ENCODE measurements at places on chromosomes 6 and 20.

GRCh38 chr20:54681869-54682268 is 206.5 kb downstream of the DOK5 start:
- no peak for DNase-seq

DNA sequence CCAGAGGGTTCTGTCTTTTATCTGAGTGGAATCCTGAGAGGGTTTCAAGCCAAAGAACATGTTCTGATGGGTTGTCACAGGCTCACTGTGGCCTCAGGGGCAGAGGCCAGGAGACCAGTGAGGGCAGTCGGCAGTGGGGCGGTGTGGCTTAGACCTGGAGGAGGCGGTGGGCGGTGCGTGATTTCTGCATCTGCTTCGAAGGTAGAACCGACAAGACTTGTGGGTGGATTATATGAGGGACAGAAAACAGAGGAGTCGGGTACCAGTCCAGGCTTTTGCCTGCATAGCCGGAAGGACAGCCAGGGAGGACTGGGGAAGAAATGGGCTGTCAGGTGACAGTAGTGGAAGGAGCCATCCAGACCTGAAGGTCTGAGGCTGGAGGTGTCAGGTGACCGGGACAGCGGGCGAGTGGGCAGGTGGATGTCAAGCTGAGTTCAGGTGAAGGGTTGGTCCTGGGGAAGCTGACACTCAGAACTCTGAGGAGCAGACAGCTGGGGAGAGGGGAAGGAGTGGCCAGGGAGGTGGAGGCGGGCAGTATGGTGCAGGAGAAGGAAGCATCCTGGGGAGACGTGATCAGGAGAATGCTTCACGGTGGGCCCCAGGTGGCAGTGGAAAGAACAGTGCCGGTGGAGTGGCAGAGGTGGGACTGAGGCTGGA is 3.1 kb downstream of the CTSZ start:
- DNase-seq: no peak

- DNase-seq: no peak
Observed at GRCh38 chr6:10564975-10565673, 44.0 kb downstream of the GCNT2 start.

GRCh38 chr6:29709188-29709587 is 14.0 kb upstream of the HLA-F start:
- DNase-seq: no peak

DNA sequence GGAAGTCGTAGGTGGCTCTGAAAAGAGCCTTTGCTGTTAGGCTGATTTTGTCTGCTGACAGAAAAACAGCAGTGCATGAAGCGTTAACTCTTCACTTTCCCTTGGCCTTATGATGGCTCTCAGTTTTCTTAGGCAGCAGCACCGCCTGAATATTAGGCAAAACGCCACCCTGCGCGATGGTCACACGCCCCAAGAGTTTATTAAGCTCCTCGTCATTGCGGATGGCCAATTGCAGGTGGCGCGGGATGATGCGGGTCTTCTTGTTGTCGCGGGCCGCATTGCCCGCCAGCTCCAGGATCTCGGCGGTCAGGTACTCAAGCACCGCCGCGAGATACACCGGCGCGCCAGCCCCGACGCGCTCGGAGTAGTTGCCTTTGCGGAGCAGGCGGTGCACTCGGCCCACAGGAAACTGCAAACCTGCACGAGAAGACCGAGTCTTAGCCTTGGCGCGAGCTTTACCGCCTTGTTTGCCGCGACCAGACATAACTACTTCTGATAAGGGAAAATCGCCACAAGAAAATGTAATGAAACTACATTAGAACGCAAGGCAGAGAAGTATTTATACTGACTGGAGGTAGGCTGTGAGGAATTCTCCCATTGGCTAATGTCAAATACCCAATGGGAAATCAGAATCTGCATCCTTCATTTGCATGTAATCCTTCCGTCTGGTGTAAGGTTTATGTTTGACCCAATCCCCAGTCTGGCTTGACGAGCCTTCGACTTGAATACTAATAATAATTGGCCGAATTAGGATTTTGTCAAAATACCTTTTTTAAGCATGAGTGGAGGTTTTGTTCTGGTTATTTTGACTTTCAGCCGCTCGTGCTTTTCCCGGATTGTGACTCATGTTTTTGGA is 53.9 kb upstream of the HFE start:
- DNase-seq: peak; percentile 17

DNA sequence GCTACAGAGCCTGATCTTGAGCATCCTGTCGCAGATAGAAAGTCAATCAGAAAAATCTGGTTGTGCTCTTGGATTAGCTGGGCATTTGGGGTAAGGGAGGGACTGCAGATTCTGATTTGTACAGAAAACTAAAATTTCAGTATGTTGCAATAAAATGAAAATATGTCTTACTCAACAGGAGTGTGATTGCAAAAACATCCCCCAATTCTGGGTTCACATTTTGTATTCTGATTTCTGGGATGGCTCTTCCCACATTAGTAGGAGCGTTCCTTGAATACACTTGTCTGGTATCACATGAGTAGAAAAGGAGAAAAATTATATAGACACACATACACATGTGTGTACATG is 40.5 kb downstream of the PANK2 start:
- no peak for DNase-seq

DNA sequence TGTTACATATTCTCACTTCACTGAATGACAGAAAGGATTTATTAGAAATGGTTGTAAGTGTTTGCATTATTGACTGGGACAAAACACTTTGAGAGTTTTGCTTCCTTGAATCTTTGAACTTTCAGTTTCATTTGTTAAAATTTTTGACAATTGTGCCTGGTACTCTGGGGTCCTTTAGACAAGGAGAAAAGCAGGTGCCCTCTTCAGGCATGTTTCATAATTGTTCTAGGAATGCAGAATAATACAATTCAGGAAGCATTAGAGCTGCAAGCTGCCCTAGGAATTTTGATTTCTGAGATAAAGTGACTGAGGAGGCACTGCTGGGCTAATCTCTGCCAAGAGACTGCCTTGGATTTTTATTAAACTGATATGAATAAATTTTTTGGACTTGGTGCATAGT is 49.7 kb downstream of the TOP1 start:
- DNase-seq: no peak

DNA sequence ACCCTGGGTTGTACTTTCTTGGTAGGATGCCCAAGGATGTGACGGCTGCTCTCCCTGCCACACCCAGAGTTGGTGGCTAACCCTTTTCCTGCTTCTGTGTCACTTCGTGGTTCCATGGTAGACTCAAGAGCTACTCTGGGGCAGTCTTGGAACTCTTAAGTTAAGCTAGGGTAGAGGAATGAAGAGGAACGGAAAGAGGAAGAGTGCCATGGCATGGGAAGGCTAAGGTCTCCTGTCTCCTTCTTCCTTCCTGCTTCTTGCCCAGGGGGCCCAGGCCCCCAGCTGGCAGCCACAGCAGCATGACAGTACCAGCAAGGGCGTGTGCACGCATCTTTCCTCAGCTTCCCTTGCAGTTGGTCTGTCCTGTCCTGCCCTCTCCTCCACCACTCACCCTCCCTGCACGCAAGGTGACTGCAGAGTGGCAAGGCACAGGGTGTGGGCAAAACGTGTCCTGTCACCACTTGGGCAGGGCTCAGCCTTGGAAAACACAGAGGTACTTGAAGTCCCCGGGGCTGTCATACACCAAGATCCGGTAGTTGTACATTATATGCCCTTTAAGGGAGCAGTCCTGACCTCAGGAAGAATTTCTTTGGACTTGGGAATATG is 39.8 kb upstream of the TGM3 start:
- DNase-seq: no peak

DNA sequence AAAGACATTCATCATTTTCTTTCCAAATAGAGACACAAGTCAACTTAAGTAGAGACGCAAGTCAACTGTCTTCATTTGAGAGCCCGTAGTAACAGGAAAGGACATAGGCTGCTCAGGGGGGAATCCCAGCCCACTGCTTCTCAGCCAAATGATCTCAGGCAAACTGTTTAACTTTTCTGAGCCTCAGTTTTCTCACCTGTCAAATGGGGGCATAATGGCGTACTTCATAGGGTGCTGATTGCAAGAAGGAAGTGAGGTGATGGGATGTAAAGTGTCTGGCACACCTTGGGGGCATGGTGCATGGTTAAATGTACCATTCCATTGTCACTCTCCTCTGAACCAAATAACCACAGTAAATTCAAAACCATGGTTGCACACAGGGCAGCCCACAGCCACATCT is 96.5 kb downstream of the EYA2 start:
- no peak for DNase-seq

- no peak for DNase-seq
Observed at GRCh38 chr6:29509711-29510110, 22.0 kb upstream of the MAS1L start.

DNA sequence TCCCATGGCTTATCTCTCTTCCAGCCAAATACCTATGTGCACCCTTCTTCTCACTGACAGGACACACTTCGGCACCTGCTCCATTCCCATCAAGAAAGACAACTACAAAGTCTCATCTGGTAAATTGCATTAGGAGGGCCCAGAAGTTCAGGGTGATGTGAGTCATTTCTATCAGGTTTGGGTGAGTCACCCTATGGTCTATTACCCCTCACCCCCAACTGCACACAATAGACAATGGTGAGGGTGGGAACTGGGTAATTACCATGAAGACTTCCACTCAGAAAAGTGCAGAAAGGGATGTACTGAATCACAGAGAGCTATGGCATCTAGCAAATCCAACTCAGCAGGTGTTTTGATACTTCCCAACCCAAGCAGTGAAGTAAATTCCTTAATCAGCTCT is 54.8 kb downstream of the OPN5 start:
- DNase-seq: no peak

DNA sequence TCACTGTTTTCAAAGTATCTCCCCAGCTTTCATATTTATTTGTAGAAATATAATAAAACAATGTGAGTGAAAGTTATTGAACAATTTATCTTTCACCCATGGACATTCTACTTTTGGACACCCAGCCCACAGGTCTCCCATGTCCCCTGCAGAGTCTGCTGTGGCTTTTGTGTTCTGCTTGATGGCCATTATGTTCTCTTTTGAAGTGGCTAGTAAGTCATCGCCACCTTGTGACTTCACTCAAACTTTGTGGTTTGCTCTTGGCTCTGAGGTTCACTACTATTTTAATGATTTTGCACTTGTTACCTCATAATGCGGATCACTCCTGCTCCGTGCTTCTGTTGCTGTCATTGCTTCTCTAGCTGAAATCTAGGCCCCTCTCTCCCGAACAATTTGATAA is 10.2 kb upstream of the DEFB113 start:
- no peak for DNase-seq

- DNase-seq: no peak
Observed at GRCh38 chr6:336159-337114, 44.1 kb downstream of the DUSP22 start.

- DNase-seq: no peak
Observed at GRCh38 chr20:48098866-48099265, 313.6 kb upstream of the SULF2 start.

GRCh38 chr6:109204511-109204910 is 109.2 kb downstream of the CEP57L1 start:
- no peak for DNase-seq

GRCh38 chr6:45084257-45084656 is 243.9 kb upstream of the RUNX2 start:
- DNase-seq: no peak

DNA sequence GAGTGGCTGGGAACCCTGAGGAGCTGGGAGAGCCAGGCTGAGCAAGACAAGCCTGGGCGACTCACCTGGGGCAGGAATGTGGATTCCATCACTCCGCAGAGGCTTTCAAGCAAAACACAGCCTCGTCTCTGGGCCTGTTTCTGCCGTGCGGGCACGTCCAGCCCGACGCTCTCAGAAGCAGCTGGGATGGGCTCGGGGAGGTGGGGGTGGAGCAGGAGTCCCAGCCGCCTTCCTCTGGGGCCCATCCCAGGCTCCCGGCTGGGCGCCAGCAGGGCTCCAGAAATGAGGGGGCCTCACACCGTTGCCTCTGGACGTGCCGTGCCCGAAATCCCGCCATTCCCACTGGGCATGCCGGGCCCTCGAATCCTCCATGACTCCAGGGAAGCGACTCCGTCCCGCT is 8.7 kb upstream of the RPS21 start:
- DNase-seq: no peak

DNA sequence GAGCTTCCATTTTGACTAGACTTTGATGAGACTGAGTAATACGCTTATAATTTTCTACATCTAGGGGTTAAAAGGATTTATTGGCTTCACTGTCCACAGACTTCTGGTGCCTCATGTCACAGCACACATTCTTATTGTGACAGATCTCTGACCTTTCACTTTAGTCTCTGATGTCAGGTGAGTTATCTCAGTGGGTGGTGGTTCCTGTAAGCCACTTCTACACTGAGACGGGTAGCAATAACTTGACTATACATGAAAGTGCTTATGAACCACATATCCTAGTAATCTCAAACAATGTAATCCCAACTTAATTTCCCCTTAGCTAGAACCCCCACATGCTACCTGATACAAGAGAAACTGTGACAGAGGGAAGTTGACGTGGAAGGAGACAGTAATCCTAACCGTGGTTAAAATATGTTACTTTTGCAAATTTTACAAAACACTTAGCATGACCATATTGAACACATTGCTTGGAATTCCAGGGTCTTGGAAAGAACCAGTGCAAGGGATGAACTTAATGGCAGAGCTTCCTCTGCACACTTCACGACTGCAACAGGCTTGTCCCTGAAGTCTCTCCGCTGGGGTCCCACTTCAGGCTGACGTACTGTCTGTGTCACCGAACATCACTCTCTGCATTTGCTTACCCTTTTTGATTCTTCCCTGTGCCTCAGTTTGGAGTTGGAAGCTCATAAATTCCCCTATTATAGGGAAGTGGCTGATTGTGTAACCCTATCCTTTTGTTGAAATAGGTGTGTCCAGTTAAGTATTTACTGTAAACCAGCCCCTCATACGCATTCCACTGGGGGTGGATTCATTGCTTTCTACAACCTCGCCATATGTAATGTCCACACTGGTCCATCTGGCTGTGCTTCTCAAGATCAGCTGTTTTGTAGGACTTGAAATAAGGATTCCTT is 6.4 kb upstream of the TRIM40 start:
- no peak for DNase-seq

DNA sequence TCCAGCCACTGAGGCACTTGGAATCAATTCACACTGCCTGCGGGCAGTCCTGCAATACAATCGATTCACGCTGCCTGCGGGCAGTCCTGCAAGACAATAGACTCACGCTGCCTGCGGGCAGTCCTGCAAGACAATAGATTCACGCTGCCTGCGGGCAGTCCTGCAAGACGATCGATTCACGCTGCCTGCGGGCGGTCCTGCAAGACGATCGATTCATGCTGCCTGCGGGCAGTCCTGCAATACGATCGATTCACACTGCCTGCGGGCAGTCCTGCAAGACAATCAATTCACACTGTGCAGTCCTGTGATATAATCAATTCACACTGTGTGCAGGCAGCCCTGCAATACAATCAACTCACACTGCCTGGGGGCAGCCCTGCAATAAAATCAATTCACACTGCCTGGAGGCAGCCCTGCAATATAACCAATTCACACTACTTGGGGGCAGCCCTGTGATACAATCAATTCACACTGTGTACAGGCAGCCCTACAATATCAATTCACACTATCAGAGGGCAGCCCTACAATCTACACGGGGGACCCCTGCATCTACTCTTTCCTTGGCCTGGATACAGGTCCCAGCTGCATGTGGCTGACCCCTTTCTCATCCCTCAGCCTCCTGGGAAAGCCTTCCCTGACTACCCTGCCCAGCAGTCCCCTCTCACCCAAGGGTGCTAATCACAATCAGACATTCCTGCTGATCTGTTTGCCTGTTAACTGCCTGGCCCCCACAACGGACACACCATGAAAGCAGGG is 10.4 kb downstream of the TAF4 start:
- no peak for DNase-seq

- DNase-seq: no peak
Observed at GRCh38 chr6:5569491-5569890, 308.2 kb downstream of the FARS2 start.

All from cortex of kidney (tissue), 1 donor.